ENCODE measurements at places on chromosomes 5 and 9.
A peak's percentile ranks its signal among the peaks of the same experiment; 100 is the strongest.

DNA sequence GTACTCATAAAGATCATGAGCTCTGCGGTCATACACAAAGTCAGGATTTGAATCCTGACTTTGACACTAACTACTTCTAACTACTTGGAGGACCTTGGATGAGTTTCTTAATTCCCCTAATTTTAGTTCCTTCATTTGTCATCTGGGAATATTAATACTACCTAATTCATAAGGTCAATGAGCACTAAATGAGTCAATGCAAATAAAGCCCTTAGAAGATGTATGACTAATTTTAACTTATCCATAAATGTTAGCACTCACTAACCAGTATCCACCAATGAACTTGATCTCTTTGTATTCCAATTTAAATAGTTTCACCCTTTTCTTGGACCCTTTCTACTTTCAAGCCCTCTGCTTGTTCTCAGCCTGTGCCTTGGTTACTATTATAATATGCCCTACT is 1106.4 kb downstream of the CDH18 start:
- no peak for DNase-seq

GRCh38 chr9:130498298-130498917 is 53.6 kb downstream of the ASS1 start:
- no peak for DNase-seq

DNA sequence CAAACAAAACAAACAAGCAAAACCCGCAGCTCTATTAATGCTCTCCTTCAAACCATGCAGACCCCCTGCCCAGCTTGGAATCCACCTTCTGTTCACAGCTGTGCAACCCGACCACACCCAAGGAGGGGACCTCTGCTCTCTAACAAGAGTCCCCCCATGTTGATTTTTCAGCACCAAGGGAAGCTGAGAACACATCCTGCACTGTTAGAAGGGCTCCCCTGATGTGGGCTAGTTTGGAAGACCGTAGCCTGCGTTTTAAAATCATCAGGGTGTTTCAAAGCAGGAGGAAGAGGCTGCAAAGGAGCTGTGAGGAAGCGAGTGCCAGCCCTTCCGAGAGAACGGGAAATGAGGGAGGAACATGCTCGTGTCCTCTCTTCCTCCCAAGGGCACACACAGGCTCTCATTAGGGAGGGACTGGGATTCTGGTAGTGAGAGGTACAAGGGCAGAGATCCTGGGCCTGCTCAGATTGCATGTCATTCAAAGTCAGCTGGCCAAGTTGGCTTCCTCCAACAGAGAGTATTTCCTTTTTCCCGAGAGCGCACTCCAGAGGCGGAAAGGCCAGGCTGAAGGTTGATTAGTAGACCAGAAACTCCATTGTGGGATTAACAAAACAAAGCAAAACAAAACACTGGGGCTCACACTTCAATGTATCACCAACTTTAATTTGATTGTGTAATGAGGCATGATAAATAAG is 185.9 kb downstream of the SEMA6A start:
- DNase-seq, result no peak

DNA sequence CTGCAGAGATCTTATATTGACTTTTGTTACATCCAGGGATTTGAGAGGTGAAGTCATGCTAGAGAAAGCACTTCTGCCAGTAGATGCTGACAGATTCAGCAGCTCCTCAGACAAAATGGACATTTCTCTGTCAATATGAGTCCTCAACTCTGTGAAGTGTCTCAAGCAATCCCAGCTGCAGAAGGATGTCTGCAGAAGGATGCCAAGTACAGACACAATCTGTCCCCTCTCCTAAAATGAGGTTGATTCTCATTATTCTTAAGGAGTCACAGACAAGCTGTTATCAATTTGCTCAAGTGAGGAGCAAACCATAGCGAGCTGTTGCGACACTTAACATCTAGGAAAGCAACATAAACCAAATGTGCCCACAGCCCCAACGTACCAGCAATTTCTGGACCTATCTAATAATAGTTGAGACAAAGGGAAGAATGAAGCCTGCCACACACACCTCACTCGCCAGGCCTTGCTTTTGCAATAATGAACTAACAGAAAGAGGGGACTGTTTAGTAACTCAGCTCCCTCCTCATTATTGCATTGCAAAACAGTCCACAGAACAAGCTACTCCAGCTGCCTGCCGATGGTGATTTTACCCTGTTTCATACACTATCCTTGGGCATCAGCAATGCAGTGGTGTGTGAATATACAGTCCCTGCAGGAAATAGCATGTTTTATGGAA is 364.2 kb upstream of the PDE4D start:
- no peak for DNase-seq

DNA sequence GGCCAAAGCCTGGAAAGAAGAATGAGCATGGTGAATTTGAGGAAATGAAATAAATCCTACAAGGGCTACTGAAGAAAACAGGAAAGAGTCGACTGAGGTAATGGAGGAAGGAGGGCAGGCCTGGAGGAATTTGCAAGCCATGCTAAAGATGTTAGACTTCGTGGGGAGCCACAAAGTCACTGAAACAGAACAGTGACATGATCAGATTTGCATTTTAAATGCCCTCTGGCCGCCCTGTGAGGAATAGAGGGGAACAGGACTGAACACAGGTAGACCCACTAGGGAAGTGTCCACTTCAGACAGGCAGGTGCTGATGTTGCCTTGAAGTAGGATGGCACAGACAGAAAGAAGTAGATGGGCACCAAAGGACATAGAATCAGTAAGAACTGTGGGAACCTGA is 42.8 kb upstream of the RLN1 start:
- DNase-seq, result no peak

DNA sequence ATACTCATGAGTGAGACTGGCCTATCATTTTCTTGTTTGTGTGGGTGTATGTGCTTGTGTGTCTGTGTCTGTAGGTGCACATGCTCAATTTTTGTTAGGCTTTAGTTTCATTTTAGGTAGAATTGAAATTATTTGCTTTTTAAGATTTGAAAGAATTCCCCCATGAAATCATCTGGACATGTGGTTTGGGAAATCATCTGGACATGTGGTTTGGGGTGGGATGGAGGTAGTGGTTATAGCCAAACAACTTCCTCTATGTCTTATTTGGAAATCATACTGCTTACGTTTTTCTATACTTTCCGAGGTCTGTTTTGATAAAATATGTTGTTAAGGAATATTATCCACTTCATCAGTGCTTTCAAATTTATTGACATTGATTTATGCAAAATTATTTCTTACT is 485.4 kb upstream of the CLINT1 start:
- DNase-seq, result no peak

DNA sequence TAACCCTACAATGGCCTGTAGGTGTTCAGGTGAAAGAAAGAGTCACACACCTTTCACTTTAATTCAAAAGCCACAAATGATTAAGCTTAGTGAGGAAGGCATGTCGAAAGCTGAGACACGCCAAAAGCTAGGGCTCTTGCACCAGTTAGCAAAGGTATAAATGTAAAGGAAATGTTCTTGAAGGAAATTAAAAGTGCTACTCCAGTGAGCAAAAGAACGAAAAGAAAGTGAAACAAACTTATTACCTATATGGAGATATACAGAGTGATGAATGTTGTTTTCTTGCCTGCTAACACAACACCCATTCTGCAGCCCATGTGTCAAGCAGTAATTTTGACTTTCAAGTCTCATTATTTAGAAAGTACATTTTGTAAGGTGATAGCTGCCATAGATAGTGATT is 254.2 kb upstream of the SLC24A2 start:
- no peak for DNase-seq

GRCh38 chr9:33436445-33436844 is 10.9 kb downstream of the AQP3 start:
- DNase-seq, result no peak

DNA sequence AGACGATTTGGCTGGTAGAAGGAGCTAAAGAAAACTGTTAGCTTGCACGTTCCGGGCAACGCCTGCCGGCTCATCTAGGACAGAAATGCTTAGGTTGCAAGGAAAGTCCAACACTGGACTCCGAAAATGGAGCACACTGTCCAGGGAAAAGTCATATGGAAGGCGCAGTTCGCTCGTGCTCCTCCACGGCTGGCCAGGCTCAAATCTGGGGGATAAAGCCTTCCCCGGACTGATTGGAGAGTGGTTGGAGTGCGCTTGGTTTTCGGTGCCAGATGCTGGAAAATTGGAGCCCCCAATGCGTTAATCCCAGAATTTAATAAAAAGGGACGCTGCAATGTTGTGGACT is 955 bp downstream of the CDH6 start:
- DNase-seq, result no peak

DNA sequence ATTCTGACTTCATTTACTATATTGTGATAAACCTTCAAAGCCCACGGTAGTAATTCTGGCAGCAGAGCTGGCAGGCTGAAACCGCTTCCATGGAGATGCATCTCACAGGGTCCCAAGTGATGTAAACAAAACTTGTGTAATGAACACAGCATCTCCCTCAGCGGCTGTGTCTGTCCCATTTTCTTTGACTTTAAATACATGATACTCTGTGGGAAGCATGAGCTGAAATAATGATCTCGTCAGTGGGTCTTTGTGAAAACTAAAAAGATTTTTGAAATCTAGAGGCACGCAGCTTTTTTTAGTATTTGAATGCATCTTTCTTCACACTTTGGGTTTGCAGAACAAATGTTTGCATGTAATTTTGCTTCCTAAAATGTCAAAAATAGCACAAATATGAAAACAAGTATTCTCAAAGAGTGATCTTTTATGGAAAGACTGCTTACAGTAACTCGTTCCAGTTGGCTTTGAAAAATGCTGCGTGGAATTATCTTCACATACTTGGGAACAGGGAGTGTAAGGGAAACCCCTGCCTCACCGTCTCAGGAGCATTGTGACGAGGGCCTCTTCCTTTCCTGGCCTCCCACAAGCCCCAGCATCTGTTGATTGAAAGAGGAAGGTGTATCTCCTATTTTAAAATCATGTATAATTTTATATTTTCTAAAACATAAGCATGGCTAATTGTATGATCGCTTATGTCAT is 18.1 kb upstream of the LPCAT1 start:
- DNase-seq, result no peak

- no peak for DNase-seq
These were observed 9.7 kb downstream of the GSN start for GRCh38 chr9:121277518-121278295.

DNA sequence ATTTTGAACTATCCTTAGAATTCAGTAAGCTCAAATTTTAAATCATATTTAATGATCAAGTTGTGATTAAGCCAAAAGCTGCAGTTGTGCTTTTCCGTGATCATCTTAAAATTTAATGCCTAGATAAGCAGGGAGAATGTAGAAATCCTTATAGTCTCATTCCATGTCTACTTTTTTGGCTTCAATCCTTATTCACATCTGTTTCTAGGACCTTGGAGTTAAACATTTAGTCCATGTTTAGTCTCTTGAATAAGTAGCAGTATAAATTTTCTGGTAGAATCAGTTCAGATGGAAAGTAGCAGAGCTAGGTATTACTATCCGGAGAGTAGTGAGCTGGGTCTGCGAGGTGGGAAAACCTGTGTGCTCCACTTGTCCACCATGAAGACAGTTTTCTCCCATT is 59.3 kb upstream of the RIOK2 start:
- DNase-seq, result no peak

- DNase-seq, result no peak
These were observed 67.0 kb downstream of the SGCD start for GRCh38 chr5:156393980-156394379.

- no peak for DNase-seq
These were observed 33.7 kb downstream of the LHX3 start for GRCh38 chr9:136171009-136171800.

GRCh38 chr5:93845376-93845775 is 104.0 kb upstream of the POU5F2 start:
- DNase-seq, result no peak

DNA sequence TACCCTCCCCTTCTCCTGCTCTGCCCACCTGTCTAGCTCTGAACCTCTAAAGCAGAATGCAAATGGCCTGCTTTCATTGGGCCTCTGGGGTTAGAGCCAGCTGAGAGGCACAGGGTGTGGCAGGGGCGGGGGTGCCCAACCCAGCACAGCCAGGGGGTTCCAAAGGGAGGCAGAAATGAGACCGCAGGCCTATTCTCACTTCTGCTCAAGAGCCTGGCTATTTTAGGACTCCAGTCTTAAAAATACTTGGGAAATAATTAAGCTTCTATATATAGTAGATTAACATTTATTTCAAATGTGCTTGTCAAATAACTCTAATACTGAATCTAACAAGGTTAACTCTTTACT is 5.7 kb downstream of the QSOX2 start:
- DNase-seq, result no peak

GRCh38 chr5:90944116-90944515 is 385.5 kb downstream of the ADGRV1 start:
- no peak for DNase-seq

- DNase-seq, result no peak
These were observed 86.3 kb upstream of the C9orf72 start for GRCh38 chr9:27659571-27659970.

DNA sequence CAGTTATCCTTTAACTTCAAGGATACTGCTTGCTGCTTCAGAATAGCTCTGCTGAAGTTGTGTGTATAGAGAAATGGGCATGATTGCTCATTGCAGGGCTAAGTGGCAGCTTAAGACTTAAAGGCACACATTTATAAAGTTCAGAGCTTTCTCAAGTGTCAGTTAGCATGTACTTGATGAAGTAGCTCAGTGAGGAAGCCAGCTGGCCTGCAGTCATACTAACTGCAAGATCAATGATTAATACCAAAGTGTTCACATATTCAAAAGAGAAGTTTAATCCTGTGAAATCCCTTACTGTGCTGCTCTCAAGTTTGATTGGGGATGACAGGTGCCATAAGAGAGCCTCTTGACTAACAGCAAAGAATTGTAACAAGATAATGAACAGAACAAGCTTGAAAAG is 483.4 kb upstream of the NUDT12 start:
- no peak for DNase-seq

DNA sequence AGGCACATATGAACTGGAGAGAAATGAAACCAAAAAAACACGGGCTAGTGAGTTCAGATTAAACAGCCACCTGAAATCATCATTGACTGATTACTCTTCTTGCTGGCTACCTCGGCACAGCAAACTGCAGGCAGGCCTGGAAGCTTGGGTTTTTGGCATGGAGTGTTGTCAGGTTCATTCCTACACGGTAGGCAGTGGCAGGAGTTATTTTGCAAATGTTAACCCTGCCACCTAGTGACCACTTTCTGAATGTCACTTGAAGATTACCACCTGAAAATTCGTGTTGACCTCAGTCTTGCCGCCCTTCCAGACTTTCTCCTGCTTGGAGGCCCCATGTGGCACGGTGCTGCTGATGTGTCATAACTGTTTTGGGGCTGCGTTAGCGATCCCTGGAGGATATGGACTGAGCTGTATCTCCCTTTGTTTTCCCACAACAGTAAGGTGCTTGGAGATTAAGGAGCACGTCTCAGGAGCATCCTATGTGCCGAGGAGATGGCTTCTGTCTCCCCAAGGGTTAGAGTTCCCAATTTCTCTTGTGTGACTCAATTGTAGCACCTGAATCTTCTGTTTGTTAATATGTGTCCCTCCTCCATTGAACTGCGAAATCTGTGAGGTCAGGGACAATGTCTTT is 12.7 kb upstream of the CD180 start:
- DNase-seq, result peak; percentile 69

DNA sequence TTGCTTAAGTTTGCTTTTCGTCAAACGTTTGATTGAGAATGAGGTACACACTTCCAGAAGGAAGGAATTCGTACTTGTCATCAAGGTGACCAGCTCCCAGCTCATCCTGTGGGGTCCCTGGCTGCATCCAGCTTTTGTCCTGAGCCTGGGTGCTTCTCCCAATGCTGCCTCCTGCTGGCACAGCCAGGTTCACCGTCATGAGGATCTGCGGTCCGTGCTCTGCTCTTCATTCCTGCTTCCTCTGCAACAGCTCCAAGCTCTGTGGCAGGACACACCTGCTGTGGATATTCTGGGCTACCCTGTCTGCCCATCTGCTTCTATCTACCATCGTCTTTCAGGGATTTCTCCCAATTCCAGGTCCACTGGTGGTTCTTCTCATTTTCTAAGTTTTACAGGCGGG is 13.3 kb upstream of the UBE2QL1 start:
- DNase-seq, result no peak

GRCh38 chr5:170656346-170656745 is 127.2 kb upstream of the GABRP start:
- no peak for DNase-seq

Measured in NCI-H2081 (cell line).